ENCODE measurements at places on chromosomes 2 and 18. TPM values are rescaled to one million over a fixed set of nuclear protein-coding genes. Genes with fewer than 3 reads are reported as not detected.
A peak's percentile ranks its signal among the peaks of the same experiment; 100 is the strongest.

ATL2 gene
- 62.4 TPM for total RNA-seq

DNA sequence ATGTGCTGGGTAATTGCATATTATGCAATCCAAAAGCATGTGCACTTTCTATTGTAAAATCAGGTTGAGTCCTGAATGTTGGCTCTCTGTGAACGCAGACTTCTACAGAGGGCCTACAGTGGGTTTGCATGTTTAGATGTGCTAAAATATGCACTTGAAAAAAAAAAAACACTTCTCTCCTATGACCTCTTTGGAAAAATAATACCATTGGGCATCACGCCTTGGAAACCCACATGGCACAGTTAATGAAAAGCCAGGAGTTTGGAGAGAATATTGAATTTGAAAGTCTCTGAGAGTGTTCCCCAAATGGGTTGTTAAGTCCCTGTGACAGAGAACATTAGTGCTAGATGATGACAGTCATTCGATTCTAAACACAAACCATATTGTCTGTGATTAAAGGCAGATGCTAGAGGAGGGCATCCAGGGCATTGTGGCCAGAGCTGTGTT is 710.4 kb upstream of the PIK3C3 start:
- H3K4me3 ChIP-seq, result no peak overlapping the region
- H3K27ac ChIP-seq, result no peak overlapping the region
- H3K4me1 ChIP-seq, result no peaks in the 10 kb centered on the region
- no peak for DNase-seq
- no peaks in the 10 kb centered on the region for H3K27me3 ChIP-seq
- no peaks in the 10 kb centered on the region for H3K36me3 ChIP-seq

DNA sequence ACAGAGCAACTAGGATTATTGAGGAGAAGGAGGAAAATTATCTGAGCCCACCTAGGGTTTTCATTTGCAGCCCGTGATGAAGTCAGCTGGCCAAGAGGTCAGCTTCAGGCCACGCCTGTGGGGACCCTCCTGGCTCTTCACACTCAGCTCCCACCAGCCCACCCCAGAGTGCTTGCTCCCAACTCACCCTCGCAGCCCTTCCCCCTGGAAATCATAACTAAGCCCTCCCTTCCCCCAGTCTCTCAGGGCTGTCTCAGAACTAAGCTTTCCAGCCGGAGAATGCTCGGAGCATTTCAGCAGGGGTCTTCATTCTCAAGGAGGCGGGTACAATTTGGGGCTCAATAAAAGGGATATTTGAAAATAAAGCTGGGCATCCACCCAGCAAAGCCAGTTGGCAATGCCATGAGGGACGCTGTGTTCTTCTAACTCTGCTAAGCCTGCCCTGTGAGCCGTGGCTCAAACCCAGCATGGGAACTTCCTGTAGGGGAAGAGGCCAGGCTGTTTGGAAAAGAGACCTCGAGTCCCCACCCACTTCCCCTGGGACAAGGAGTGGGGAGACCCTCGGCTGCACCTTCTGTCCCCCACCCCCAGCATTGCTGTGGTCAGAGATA is 194.9 kb downstream of the CTIF start:
- H3K4me3 ChIP-seq, result no peak overlapping the region
- H3K36me3 ChIP-seq, result no peaks in the 10 kb centered on the region
- no peak for DNase-seq
- no peaks in the 10 kb centered on the region for H3K4me1 ChIP-seq

DNA sequence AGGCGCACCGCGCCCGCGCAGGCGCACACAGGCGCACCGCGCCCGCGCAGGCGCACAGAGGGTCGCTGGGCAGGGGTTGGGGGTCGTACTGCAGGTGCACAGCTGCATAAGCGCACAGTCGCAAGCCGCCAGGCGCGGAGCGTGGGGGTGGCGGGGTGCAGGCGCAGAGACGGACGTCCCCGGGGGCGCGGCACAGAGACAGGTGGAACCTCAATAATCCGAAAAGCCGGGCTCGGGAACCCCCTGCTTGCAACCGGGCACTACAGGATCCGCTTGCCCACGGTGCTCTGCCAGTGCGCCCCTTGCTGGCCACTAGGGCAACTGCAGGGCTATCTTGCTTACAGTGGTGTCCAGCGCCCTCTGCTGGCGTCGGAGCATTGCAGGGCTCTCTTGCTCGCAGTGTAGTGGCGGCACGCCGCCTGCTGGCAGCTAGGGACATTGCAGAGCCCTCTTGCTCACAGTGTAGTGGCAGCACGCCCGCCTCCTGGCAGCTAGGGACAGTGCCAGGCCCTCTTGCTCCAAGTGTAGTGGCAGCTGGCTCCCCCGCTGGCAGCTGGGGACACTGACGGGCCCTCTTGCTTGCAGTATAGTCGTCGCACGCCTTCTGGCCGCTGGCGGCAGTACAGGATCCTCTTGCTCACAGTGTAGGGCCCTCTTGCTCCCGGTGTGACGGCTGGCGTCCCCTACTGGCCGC is 34.9 kb downstream of the FAM110C start:
- H3K4me3 ChIP-seq, result no peak overlapping the region
- peaks cover 3% of the 10 kb centered on the region for H3K27me3 ChIP-seq
- no peaks in the 10 kb centered on the region for H3K36me3 ChIP-seq
- DNase-seq, result peak; percentile 67

DNA sequence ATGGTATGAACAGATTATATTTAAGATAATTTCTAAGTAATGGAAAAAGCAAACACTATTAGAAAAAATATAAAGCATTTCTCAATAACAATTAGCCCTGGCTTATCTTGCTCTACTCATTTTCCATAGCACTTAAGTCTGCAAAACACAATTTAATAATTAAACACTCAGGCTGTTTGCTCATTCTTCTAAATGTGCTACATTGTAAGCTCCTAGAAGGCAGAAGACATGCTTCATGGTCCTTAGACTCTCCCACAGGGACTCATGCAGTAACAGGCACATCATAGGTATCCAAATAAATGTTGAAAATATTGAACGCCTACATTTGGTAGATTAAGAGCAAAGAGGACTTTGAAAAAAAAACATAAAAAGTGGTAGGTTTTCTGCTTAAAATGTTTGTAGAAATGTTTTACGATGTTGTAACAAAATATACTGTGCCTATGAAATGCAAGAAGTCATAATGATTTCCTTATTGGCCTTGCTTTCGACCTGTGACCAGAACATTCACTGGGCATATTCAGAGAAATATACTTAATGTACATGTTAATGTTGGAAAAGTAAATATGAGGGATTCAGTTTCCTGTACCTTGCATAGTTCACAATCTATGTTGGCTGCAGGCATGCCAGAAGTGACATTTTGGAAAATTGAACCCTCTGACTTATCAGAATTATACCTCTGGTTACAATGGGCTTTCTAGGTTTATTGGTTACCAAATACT is 27.2 kb downstream of the G6PC2 start:
- no peak overlapping the region for H3K27ac ChIP-seq
- H3K4me1 ChIP-seq, result no peaks in the 10 kb centered on the region
- H3K4me3 ChIP-seq, result no peak overlapping the region
- no peaks in the 10 kb centered on the region for H3K36me3 ChIP-seq
- no peak for DNase-seq
- no peaks in the 10 kb centered on the region for H3K27me3 ChIP-seq
